ENCODE measurements at places on chromosomes 5 and 9.

GRCh38 chr5:144547098-144547499 is 376.4 kb downstream of the KCTD16 start:
- no peak for DNase-seq

GRCh38 chr9:127053057-127053821 is 69.2 kb downstream of the ANGPTL2 start:
- no peak for DNase-seq

DNA sequence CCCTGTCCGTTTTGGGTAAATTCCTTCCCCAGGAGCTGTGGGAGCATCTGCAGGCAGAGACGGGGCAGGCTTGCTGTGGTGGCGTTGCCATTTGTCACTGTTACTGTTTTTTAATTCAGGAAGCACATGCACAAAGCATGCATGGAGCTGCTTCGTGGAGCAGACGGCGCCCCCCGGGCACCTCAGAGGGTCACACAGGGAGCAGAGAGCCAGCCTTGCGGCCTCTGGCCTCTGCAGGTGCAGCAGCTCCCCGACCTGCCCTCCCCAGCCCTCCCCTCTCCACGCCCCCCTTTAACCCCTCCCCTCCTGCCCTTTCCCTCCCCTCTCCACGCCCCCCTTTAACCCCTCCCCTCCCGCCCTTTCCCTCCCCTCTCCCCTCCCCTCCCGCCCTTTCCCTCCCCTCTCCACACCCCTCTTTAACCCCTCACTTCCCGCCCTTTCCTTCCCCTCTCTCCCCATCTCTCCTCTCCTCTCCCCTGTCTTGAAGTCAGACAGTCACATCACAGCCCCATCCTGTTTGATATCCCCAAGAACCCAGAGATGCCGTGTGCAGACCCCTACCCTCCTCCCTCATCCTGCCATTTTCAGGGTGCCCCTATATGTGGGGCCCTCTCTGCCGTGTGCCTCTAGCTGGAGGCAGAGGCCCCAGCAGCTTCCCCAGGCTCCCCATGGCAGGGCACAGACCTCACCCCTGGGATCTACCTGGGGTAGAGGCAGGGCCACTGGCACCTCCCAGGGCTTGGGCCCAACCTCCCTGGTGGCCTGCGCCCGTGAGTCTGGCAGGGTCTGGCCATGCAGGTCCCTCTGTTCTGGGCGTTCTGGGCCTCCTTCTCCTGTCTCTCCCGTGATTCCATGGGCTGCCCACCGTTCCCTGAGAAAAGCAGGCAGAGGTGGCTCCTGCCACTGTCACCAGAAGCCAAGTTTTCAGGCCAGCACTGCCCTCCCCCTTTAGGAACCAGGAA is 29.6 kb upstream of the UBAC1 start:
- DNase-seq = peak; percentile 45

- no peak for DNase-seq
Observed at GRCh38 chr5:167653645-167654106, 637.8 kb upstream of the WWC1 start.

Measured in T-helper 22 cell (primary cell).